Left ventricle myocardium inferior (tissue), 1 donor: ENCODE measurements at places on chromosomes 3 and 15.

DNA sequence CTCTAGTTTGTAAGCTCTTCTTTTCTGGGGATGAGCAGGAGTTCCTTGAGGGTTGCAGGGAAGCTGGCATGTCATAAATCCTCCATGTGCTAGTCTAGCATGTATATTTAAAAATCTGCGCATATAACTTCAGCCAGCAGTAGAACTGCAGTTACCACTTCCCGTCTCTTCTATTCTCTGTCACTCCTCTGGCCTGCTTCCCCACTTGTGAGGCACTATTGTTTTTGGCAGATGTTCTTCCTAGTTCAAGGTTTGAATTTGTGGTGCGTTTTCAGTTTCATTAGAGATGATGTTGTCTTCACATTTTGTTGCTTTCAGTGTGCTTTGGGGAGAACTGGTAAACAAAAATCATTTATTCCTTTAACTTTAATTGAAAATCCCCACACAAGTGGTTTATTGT lies 169.1 kb upstream of the ZPLD1 start:
- no peak for DNase-seq

GRCh38 chr3:39139442-39139841 lies 13.9 kb downstream of the CSRNP1 start:
- no peak for DNase-seq

GRCh38 chr3:536417-536813 lies 339.9 kb downstream of the CHL1 start:
- DNase-seq, result no peak

GRCh38 chr15:100810229-100810628 lies 69.4 kb upstream of the ALDH1A3 start:
- no peak for DNase-seq

DNA sequence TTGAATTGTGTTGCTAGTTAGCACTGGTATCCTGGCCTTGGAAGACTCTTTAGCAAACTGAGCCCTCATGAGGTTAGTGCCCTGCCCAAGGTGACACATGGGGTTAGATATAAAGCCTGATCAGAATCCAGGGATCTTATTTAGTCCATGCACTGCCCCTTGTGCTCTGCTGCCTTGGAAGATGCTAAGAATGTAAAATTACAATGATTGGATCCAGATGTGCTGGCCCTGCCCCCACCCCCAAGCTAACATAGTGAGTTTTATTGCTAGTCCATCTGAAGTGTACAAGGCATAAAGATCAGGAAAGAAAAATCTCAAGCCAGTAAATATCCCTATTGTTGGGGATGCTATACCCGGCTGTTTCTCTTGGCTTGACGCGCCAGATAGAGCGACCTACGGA lies 248.1 kb upstream of the C2CD4B start:
- no peak for DNase-seq

DNA sequence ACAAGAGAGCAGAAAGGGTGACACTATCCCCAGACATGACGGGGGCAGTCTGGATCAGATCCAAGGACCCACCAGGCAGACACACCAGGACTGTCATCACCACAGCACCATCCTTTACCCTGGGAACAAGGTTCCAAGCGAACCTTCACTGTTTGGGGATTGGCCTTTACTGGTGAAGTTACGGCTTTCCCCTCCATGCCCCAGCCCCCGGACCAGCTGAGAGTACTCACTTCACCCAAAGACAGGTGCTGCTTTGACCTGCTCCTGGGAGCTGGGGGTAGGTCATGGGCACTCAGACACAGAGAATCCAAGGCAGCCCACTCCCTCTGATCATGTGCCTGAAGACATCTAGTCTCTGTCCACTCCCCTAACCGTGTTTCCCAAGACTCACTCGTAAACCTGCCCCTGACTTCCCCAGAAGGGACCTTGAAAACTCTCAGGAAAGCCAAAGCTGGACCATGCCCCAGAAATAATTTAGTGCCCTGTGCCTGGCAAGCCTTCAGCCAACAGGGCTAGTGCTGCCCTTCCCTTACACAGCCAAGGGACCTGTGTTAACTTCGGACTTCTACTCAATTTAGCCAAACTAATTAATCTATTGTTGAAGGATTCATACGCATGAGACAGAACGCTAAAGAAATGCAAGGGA lies 2.8 kb downstream of the RRP9 start:
- no peak for DNase-seq

GRCh38 chr3:97872525-97873042 lies 50.8 kb downstream of the CRYBG3 start:
- no peak for DNase-seq

DNA sequence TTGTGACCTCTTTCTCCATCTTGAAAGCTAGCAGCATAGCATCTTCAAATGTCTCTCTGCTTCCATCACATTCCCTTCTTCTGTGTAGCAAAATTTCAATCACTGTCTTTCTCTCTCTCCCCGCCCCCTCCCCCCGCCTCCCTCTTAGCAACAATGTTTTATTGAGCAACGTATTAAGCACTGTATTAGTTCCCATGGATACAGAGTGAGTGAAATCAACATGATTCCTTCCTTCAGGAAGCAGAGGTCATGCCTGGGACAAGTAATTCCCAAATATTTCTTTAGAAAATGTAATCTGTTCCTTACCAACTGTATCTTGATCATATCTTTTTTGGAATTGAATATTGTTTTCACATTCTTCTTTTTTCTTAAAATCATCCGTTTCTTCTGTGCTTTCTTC lies 373.7 kb upstream of the NECTIN3 start:
- DNase-seq, result no peak

- DNase-seq, result no peak
Measured at GRCh38 chr3:13579063-13579462, 30.1 kb downstream of the FBLN2 start.

- no peak for DNase-seq
Measured at GRCh38 chr3:123105201-123106189, 38.7 kb downstream of the PDIA5 start.

DNA sequence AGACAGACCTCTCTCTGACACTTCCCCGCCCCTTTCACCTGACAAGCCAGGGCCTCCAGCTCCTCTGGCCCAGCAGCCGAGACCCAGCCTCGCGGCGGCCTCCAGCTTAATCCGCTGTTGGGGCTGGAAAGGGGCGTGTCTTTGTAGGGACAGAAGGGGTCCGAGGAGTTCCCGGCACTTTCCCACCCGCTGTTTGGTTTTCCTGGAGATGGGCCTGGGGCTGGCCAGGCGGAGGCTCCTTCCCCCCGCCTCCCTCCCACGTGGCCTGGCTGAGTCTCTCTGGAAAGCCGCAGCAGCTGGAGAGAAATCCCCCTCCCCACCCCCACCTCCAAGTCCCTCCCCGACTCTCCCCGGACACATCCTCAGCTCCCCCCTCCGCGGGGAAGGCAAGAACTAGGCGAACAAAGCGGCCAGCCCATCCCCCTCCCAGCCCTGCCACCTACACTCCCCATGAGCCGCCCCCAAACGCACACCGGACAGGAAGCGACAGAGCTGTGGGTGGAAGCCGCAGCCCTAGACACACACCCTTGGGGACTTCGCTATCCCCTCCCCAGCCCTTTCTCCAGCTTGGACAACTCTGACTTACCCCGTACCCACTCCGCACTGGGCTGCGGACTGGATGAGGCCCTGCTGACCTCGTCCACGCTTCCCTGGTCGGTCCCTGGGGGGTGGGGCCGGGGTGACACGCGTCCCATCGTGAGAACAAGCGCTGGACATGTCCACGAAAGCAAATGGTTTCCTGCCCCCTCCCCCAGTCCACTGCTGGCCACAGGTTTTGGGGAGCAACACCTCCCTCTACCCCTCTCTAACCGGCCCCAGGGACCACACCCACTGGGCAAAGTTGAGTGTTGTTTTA lies 1.2 kb downstream of the IGDCC4 start:
- peak; percentile 53 for DNase-seq

DNA sequence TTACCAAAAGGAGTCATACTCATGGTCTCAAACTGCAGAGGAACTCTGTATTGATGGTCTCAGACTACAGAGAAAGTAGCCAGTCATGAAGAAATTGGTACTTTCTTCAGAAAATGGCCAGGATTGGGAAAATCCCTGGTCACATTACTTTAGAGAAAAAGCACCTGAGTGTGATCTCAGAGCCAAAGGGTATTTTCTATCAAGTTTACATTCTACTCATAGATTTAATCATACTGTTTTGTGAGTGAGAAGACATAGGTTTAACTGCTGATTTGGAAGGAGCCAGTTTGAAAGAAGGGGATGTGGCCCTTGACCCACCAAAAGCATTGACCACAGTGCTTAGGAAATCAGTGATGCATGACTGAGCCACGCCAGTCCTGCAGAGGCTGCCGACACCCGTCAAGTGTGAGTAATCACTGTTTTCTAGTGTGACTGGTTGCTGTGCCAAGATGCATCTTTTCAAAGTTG lies 203.6 kb downstream of the AKAP13 start:
- peak; percentile 38 for DNase-seq

- no peak for DNase-seq
Measured at GRCh38 chr3:72907131-72907711, 19.4 kb downstream of the GXYLT2 start.

- peak; percentile 52 for DNase-seq
Measured at GRCh38 chr15:41585127-41586047, 26.4 kb downstream of the TYRO3 start.

GRCh38 chr3:23249961-23250360 lies 46.8 kb downstream of the UBE2E2 start:
- DNase-seq, result no peak

GRCh38 chr15:89301304-89302089 lies 33.1 kb downstream of the POLG start:
- DNase-seq, result no peak

DNA sequence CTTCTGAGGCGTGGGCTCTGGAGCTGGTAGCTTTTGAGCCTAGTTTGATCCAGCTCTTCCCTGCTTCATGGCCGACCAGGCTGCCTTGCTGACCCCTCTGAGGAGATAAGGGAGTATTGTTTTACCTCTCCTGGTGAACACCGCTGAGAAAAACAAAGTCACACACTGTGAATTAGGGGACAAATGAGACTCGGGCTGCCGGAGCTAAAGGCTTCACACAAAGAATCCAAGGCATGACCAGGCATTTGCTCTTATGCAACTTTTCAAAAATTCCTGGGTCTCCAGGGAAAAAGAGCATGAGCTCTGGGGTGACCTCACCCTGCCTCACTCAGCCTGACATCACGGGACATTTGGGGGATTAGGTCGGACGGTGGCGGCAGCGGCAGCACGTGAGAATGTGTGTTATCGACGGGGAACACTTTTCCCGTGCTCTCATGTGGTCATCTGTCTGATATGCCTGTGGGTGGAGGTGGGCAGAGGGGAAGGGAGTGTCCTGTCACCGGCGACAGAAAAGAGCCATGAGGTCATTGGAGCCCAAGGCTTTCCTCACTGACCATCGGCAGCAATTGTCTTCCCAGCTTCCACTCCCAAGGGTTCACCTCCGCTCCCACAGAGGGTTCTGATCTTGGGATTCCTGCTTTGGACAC lies 61.0 kb downstream of the TMEM44 start:
- DNase-seq, result peak; percentile 65

GRCh38 chr15:77013776-77014131 lies 18.8 kb downstream of the PSTPIP1 start:
- DNase-seq, result no peak

DNA sequence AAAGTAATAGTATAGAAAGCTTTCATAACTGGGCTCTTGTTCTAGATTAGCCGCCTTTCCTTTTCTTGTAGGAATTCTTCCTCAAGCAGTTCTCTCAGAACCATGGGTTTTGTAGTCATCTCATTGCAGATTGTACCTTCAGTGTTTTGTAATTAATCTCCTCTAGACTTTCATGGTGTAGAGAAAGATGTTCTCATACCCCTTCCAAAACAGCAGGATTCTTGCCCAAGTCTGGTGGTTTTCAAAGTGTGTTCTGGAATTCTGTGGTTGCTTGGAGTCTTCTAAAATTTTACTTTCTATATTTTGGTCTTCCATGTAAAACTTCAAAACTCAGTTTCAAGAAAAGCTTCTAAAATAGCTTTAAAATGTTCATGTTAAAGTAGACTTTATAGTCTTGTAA lies 293.8 kb downstream of the PTPRG start:
- DNase-seq, result no peak

GRCh38 chr3:150319900-150320299 lies 88.2 kb upstream of the TSC22D2 start:
- DNase-seq, result no peak

DNA sequence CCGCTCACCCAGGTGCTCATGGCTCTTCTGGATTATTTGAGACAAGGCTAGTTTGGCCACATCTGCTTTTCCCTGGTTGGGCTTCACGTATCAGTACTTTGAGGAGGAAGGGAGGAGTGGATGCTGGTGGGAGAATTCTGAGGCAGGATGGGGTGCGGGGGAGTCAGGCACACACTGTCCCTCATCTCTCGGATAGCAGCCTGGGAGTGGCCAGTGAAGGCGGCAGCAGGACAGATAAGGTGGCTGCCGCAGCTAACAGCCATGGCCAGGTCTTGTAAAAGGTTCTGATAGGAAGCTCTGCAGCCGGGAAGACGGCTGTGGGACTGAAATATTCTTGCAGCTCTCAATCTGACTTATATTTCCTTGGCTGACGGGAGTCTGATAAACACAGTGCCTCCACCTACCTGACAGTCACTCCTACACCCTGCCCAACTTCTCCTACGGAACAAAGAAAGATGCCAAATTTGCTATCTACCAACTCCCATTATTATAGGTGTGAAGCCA lies 87.3 kb downstream of the MESD start:
- no peak for DNase-seq

- no peak for DNase-seq
Measured at GRCh38 chr3:169269005-169269404, 394.5 kb downstream of the MECOM start.

GRCh38 chr15:93527374-93528050 lies 438.5 kb upstream of the RGMA start:
- DNase-seq, result no peak

- no peak for DNase-seq
Measured at GRCh38 chr3:150184426-150185071, 213.9 kb upstream of the PFN2 start.
